ENCODE measurements at places on chromosomes 5 and 9. TPM values are rescaled to one million over a fixed set of nuclear protein-coding genes. Genes with fewer than 3 reads are reported as not detected.
A peak's percentile ranks its signal among the peaks of the same experiment; 100 is the strongest.

DNA sequence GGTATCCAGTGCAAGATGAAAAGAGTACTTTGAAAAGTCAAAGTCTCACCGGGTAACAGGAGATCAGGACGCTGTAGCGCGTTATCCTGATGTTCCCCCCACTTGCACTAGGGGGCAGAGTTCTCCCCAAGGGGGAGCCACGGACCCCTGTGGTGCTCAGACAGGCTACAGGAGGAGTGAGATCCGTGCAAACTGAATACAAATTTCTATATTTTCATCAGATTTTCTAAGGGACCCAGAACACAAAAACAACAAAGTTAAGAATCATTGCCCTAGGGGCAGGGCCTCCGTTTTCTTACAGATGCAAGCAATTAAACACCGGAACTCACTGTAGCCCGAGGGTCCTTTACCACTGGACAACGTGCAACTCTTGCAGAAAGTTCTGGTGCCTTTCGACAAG lies 2.0 kb downstream of the MYO10 start:
- peak; percentile 75 for DNase-seq

- no peak for DNase-seq
Observed at GRCh38 chr5:138870611-138871010, 4.5 kb downstream of the LRRTM2 start.

DNA sequence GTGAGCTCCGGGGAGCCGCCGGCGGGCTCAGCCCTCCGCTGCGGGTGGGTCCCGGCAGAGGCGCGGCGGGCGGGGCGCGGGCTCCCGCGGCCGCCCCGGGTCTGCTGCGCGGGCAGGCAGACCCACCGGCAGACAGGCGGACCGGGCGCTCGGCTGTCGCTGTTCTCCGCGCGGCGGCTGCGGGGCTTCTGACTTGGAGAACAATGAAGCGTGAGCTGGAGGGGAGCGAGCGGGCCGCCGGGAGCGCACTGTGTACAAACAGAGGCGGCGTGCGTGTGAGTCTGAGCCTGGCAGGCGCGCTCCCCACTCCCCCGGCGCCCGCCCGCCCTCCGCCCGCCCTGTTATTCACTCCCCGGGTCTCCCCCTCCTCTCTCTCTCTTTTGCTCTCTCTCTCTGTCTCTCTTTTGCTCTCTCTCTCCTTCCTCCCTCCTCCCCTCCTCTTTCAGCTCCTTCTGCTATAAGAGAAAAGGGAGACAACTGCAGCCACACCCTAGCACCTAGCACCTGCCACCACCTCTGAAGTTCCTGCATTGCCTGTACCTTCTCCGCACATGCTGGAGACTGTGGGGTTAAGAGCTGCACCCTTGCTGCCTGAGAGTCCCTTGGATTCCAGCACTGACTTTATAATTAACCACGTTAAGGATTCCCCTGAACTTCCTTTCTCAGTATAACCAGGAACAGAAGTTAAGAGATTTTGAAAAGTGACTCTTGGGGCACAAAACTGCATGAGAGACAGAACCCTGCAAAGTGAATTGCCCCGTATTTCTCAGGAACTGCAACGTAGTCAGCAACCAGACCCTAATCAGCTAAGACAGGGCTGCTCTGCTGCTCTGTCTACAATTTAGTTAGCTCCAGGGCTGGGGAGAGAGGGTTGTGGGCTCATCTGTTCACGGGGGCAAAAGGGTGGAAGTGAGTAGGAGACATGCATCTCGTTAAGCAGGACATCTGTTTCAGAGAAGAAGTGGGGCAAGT lies at the start of gene EDIL3:
Gene EDIL3 (minus strand): TSS at position 277 of the 972 bp plus-strand sequence. CDS start 506 bp downstream, outside the sequence.
- no peak for DNase-seq

MTAP gene
- 55.3 TPM for total RNA-seq

IFNA21 gene
- total RNA-seq: not detected

DNA sequence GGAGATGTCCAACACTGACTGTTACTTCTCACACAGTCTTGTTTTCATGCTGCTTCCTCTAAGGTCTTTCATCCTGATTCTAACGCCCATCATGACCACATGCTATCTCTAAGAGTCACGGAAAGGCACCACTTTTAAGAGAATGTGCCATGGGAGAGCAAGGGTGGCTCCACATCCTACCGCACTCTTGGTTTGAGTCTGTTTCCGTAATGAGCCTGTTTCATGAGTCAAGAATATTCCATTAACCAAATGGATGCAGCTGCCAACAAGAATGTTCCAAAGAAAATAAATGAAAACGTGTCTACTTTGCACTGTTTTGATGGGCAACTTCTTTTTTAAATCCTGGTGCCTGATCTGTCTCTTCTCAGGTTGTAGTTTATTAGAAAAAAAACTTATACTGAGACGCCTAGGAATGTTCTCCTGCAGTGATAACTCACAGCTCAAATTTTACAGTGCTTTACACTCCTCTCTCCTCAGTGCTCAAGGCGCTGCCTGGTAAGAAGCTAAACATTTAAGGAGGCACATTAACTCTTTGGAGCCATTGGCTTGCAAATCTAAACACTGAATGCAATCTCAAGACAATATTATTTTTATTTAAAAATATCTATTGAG lies 124.3 kb downstream of the FGF1 start:
- no peak for DNase-seq

OLFML2A gene
- 63.6 TPM for total RNA-seq

DNA sequence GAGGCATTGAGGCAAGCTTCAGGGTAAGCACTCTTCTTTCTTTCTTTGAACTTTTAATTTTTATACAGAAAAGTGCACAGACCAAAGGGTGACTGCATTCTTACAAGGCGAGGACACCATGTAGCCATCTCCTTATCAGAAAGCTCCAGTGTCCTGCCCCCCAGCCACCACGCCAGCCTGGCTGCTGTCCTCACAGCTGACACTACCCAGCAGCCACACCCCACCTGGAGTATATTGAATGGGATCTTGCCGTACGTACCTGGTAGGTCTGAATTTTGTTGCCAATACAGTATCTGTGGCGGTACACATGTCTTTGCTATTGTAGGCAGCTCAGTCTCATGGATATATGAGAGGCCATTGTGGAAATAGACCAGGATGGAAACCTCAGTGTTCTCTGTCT lies 284.0 kb upstream of the IRX2 start:
- no peak for DNase-seq

DND1 gene
- 0.77 TPM for total RNA-seq

- DNase-seq: no peak
Observed at GRCh38 chr5:31334061-31334860, 140.8 kb downstream of the CDH6 start.

GPX3 gene
- total RNA-seq: 47.7 TPM

DNA sequence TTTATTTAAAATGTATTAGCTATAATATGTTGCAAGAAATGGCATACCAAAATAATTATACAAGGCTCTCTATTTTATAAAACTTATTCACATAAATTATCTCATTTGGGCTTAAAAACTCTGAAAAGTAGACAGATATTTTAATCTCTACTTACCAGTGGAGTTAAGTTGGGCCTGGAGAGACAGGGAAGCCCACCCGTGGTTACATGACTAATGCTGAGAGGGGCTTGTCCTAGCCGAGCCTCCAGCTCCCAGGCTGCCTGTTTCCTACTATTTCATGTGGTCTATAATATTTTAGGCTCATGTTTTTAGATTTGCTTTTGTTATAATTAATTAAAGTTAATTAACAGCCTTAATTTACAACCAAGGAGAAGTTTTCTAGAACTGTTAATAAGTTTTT lies 20.9 kb upstream of the ASPN start:
- DNase-seq: no peak

LMNB1 gene
- 67.1 TPM for total RNA-seq

GRCh38 chr5:96280946-96281393 lies 152.1 kb downstream of the PCSK1 start:
- DNase-seq: no peak

IFNA13 gene
- not detected for total RNA-seq

GRCh38 chr5:122085041-122085440 lies 7.0 kb upstream of the LOX start:
- DNase-seq: no peak

GRCh38 chr9:68750255-68750654 lies 45.2 kb downstream of the PIP5K1B start:
- DNase-seq: peak; percentile 69

DNA sequence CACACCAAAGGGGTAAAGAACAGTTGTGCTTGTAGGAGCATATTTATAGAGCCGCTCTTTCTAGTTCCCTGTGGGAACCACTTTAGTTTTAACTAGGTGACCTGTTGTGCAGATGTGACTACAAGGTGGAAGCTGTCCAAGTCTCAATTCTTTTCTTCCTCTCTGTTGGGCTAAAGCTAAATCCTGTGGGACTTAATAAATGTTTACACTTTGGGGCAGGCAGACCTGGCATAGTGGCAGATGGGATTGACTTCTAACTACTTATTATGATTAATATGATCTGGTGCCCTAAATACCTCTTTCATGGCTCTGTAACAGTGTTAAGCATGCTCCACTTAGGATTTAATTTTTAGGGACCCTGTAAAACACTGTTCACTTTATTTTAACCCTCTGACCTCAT lies 265.3 kb downstream of the KCTD16 start:
- DNase-seq: no peak

GRCh38 chr5:73149540-73149939 lies 23.5 kb upstream of the TMEM174 start:
- DNase-seq: no peak

GRCh38 chr5:38032149-38032548 lies 192.3 kb upstream of the GDNF start:
- DNase-seq: no peak

PCDHGA4 gene
- total RNA-seq: 0.79 TPM

- DNase-seq: no peak
Observed at GRCh38 chr9:120431268-120431667, 148.7 kb downstream of the CDK5RAP2 start.

GRCh38 chr5:150160448-150161081 lies 4.9 kb upstream of the PDGFRB start:
- DNase-seq: no peak

CARD19 gene
- total RNA-seq: 62.7 TPM

DNA sequence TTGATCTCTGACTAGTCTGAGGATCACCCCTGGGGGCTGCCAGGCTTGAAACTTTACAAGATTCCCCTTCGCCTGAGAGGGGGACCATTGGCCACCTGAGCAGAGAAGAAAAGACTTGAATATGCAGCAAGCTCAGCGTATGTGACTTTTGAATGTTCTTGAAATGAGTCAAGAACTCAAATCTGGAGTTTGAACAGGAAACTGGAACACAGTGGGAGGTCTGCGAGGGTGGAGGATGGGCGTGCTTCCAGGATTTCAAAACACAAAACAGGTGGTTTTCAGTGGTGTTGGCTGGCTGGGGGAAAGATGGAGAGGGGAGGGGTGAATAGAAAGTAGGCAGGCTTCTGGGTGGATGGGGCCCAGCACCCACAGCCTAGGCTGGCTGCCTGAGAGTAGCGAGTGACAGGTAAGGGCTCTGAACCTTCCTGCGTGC lies 40.6 kb downstream of the TMEM174 start:
- no peak for DNase-seq

- DNase-seq: no peak
Observed at GRCh38 chr9:21454149-21454548, 13.9 kb downstream of the IFNA1 start.

DNA sequence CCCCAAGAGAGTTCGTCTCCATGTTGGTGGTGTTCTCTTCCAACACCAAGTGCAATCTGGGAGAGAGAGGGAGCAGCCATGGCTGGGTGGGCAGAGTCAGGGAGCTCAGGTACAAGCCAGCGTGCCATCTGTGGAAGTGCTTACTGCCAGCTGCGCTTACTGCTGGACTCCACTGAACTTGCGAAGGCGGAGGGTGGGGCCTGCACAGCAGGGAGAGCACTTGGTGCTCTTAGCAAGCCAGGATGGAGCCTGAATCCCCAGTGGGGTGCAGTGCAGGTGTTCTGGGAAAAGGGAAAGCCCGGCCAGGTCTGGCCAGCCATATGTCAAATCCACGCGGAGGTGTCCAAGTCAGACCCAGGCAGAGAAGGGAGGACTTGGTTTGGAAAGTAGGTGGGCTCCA lies 142.0 kb downstream of the FANCC start:
- DNase-seq: no peak

DNA sequence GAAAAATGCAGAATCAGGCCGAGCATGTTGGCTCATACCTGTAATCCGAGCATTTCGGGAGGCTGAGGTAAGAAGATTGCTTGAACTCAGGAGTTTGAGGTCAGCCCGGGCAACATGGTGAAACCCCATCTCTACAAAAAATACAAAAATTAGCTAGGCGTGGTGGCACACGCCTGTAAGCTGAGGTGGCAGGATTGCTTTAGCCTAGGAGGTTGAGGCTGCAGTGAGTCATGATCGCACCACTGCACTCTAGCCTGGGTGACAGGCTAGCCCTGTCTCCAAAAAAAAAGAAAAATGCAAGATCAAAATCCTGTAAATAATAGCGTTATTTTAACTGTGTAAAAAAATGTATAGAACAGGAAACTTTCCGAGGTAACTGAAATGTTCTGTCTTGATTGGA lies 39.4 kb downstream of the RNF44 start:
- DNase-seq: no peak

- DNase-seq: no peak
Observed at GRCh38 chr5:9582406-9582805, 36.5 kb upstream of the SEMA5A start.
